Pancreas (tissue), 10 donors: ENCODE measurements at places on chromosomes 6 and 20. TPM values are rescaled to one million over a fixed set of nuclear protein-coding genes. Genes with fewer than 3 reads are reported as not detected.

- H3K27ac ChIP-seq: no peak overlapping the region
- no peak for DNase-seq
- H3K27me3 ChIP-seq: no peaks in the 10 kb centered on the region
- no peaks in the 10 kb centered on the region for H3K36me3 ChIP-seq
Observed at GRCh38 chr20:50792708-50793574, 1.9 kb upstream of the BCAS4 start.

- H3K4me3 ChIP-seq: no peak overlapping the region
- no peaks in the 10 kb centered on the region for H3K36me3 ChIP-seq
- DNase-seq: no peak
- no peaks in the 10 kb centered on the region for H3K27me3 ChIP-seq
Observed at GRCh38 chr20:37382482-37383120, 36.7 kb downstream of the SRC start.

- no peak overlapping the region for H3K27ac ChIP-seq
- H3K36me3 ChIP-seq: no peaks in the 10 kb centered on the region
- no peaks in the 10 kb centered on the region for H3K27me3 ChIP-seq
- no peaks in the 10 kb centered on the region for H3K4me1 ChIP-seq
- peak overlapping the region; percentile 7 for H3K4me3 ChIP-seq
Observed at GRCh38 chr20:58839991-58840747, 10.5 kb downstream of the GNAS-AS1 start.

DNA sequence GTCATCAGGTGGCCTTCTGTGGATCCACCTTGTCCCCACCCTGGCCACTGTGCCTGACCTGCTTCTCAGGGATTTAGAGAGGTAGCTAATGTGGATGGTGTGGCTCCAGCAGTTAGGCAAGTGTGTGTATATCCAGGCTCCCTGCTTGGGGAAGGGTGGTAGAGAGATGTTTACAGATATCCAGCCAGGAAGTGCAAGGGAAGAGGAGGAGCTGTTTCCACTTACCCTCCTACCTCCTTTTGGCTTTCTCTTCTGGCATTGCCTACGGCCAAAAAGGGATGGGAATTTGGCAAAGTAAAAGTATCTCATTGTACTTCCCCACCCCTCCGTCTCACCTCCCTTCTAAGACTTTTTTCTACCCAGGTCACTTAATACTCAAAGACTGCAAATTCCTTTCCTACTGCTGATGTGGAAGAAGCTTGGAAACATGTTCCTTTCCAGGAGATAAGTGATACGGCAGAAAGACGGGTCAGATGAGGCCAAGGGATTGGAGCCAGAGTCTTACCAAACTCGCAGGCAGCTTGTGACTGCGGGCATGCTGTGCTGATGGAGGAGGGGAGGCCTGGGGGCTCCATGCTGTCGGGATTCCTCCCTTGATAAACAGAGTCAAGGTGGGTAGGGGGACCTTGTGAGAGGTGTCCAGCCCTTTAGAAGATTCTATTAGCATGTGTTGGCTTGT, 253.4 kb downstream of the PRL start:
- H3K4me3 ChIP-seq: no peak overlapping the region
- H3K36me3 ChIP-seq: no peaks in the 10 kb centered on the region
- peaks cover 4% of the 10 kb centered on the region for H3K4me1 ChIP-seq
- no peak overlapping the region for H3K27ac ChIP-seq
- H3K27me3 ChIP-seq: no peaks in the 10 kb centered on the region

GRCh38 chr6:16227605-16228004, 10.8 kb upstream of the GMPR start:
- no peaks in the 10 kb centered on the region for H3K27me3 ChIP-seq
- no peaks in the 10 kb centered on the region for H3K36me3 ChIP-seq
- DNase-seq: no peak

- DNase-seq: no peak
- no peaks in the 10 kb centered on the region for H3K36me3 ChIP-seq
- H3K27ac ChIP-seq: no peak overlapping the region
- H3K27me3 ChIP-seq: no peaks in the 10 kb centered on the region
- no peak overlapping the region for H3K4me3 ChIP-seq
- H3K4me1 ChIP-seq: no peaks in the 10 kb centered on the region
Observed at GRCh38 chr6:35018746-35019145, 122.4 kb downstream of the TCP11 start.

GRCh38 chr20:10014431-10014830, 20.4 kb upstream of the ANKEF1 start:
- H3K4me1 ChIP-seq: no peaks in the 10 kb centered on the region
- H3K27me3 ChIP-seq: no peaks in the 10 kb centered on the region
- DNase-seq: no peak
- H3K36me3 ChIP-seq: no peaks in the 10 kb centered on the region

The CEP43 gene
- total RNA-seq: 7.0 TPM

The HDGFL1 gene
- not detected for total RNA-seq
